SHP77 (cell line): ENCODE measurements at places on chromosomes 13 and 19.
A peak's percentile ranks its signal among the peaks of the same experiment; 100 is the strongest.

- DNase-seq, result no peak
These were observed 6.2 kb upstream of the CEACAM5 start for GRCh38 chr19:41702171-41702651.

DNA sequence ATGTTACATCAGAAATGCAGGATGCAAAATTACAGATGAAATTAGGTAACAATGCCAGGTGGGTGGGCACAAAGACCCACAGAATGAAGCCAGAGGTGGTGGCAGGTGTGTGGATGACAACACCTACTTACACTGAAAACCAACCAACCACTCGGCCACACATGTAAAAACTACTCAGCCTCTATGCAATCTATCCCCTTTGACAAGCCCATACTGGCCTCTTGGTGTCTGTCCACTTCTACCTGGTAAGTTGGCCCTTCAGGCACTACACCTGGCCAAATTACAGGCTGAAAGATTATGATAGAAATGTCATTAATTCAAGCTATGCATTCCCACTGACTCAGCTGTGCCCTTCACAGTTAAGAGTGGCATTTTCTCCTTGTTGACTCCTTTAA is 50.0 kb downstream of the BRD4 start:
- no peak for DNase-seq

- no peak for DNase-seq
These were observed 76.6 kb upstream of the SPATA13 start for GRCh38 chr13:24083722-24084421.

DNA sequence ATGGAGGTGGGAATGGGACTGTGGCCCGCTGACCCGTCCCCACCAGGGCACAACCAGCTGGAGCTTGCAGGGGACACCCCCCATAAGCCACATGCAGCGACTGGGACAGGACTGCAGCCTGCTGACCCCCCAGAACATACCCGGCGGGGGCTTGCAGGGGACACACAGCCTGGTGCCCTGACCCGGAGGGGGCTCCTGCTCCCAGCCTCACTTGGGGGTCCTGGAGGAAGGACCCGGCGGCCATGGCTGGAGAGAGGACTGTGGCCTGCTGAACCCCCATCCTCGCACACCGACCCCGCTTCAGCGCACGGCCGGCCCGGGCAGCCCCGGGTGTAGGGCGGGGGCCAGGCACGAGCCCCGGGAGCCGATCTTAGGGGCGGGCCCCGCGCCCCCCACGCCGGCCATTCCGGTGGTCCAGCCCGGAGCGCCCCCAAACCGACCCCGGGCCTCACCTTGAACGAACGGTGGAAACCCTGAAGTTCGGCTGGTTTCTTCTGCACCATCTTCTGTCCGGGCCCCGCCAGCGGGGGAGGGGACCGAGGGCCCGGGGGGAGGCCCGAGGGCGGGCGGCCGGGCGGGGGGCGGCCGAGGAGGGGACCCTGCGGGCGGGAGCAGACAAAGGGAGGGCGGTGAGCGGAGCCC is 574 bp downstream of the MKNK2 start:
- no peak for DNase-seq

GRCh38 chr13:41294914-41295313 is 16.2 kb upstream of the NAA16 start:
- DNase-seq, result no peak

GRCh38 chr19:34711890-34712289 is 22.2 kb upstream of the ZNF181 start:
- no peak for DNase-seq

- DNase-seq, result peak; percentile 1
These were observed 11.8 kb downstream of the NLRP12 start for GRCh38 chr19:53812335-53812734.

DNA sequence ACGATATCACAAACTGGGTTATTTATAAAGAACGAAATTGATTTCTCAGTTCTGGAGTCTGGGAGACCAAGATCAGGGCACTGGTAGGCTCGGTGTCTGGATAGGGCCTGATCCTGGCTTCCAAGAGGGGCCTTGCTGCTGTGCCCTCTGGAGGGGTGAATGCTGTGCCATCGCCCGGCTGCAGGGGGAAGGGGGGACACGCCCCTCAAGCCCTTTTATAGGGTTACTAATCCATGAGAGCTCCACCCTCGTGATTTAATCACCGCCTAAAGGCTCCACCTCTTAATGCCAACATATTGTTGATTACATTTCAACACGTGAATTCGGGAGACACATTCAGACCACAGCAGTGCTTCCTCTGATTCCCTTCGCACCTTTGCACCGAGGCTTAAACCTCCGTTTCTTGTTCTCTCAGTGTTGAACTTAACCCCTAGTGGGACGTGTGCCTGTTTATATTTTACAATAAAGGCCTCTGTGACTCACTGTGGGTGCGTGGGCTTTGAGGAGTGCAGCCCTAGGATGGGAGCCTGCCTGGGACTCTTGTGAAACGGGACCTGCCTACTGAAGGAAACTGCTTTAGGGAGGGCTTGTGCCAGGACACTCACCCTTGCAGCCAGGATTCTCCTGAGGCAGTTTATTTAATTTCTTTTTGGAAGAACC is 52.4 kb upstream of the SPATA13 start:
- DNase-seq, result no peak

DNA sequence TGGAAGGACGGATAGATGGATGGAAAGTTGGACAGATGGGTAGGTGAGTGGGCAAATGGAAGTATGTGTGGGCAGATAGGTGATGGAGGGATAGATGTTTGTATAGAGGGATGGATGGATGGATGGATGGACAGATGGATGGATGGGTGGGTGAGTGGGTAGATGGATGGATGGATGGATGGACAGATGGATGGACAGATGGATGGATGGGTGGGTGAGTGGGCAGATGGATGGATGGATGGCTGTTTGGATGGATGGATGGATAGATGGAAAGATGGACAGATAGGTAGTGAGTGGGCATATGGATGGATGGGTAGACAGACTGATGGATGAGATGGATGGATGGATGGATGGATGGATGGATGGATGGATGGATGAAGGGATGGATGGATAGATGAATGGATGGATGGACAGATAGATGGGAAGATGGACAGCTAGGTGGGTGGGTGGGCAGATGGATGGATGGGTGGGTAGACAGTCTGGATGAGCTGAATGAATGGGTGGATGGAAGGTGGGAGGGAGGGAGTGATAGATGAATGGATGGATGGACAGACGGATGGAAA is 74.9 kb upstream of the KCTD15 start:
- no peak for DNase-seq

GRCh38 chr19:50039968-50040367 is 14.2 kb downstream of the ZNF473 start:
- DNase-seq, result no peak

GRCh38 chr19:1063909-1064660 is 2.9 kb upstream of the ARHGAP45 start:
- DNase-seq, result no peak

GRCh38 chr13:48542138-48542537 is 9.3 kb upstream of the RCBTB2 start:
- no peak for DNase-seq

GRCh38 chr19:45645068-45645630 is 6.0 kb upstream of the EML2 start:
- DNase-seq, result no peak

- DNase-seq, result no peak
These were observed 22.5 kb downstream of the OBI1 start for GRCh38 chr13:78636495-78636894.

DNA sequence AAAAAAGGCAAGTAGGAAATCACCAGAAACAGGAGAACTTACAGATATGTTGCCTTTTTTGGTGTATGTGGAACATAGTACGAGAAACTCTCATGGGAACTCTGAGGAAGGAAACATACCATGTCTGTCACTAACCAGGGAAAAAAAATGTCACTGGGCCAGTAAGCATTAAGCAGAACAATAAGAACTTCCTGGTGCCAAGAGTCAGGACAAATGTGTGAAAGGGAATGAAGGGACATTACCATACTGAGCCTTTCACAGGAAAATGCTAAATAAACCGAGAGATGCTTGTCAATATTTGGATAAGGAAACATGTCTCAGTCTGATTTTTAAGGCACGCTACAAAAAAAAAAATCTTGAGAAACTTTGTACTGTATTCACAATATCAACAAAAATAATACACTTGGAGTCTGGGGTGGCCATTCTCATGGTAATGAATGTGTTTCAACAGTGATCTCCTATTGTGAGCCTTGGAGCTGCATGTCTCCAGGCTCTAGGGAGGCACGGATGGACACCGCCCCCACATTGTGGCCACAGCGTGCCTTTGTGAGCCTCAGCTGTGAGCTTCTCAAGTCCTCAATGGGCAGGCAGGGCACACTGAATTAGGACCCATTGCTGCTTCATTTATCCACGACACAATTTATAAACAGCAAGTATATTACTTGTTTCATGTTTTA is 113.0 kb upstream of the ARGLU1 start:
- DNase-seq, result no peak

GRCh38 chr19:3095441-3096191 is 1.5 kb downstream of the GNA11 start:
- no peak for DNase-seq

DNA sequence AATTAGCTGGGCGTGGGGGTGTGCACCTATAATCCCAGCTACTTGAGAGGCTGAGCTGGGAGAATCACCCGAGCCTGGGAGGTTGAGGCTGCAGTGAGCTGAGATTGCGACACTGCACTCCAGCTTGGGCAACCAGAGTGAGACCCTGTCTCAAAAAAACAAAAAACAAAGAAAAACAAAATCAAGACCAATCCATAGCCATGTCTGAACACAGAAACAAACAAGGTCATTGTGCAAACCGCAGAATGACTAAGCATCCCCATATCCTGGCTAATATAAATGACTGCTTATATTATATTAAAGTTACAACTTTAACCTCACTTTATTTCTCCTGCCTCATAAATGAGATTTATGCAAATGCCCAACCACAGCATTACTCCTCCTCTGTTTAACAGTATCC is 2.3 kb upstream of the LYPD3 start:
- DNase-seq, result no peak

DNA sequence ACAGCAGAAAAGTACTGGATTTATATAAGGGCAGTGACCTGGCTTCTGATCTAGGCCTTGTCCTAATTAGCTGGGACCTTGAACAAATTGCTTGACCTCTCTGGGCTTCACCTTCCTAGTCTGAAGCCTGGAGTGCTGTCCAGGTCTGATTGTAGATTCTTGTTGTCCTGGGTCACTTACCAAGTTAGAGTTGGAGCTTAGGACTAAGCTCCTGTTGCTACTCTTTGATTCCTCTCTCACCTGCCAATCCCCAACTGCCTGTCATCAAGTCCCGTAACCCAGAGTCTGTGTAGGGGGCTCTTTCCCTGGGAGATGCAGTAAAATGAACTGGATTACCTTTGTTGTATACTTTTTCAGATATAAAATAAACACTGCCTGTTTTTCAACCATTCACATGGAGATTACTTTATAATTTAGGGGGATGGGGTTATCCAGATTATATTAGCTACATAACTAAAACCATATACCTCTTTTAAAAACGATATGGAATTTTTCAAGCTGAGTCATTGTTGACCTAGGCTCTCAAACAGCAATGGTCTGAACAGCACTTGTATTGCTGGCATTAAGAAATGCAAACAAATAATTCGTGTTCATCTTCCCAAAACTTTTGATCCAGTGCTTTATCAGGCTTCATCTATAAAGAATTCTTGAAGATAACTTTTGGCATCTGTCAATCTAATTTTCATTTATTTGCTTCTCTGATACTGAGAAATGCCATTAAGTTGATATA is 5.8 kb downstream of the ARHGAP35 start:
- DNase-seq, result peak; percentile 46
